Stimulated activated naive CD8-positive, alpha-beta T cell treated with anti-CD3 and anti-CD28 coated beads, Interleukin-15, Interleukin-2, amounts not matched to agents 100 U/mL and 50 U/mL, for 24 hours (primary cell): ENCODE measurements at places on chromosomes 4 and X.

- peak; percentile 22 for DNase-seq
Measured at GRCh38 chr4:88818631-88819470, 121.2 kb upstream of the NAP1L5 start.

DNA sequence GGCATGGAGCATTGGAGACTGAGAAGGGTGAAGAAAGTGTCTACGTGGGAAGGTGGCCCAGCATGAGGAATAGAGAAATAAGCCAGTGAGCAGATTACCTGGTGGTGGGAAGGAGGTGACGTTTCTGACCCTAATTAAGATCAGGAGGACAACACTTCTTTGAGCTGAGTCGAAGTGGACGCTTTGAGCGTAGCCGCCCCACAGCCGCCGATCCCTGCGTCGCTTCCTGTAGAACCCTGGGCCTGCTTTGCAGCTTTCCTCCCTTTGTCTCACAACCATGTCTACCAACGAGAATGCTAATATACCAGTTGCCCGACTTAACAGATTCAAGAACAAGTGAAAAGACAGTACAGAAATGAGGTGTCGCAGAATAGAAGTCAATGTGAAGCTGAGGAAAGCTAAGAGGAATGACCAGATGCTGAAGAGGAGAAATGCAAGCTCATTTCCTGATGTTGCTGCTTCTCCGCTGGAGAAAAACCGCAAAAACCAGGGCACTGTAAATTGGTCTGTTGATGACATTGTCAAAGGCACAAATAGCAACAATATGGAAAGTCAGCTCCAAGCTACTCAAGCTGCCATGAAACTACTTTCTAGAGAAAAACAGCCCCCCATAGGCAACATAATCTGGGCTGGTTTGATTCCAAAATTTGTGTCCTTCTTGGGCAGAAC is 6.4 kb upstream of the ANTXR2 start:
- DNase-seq, result no peak

DNA sequence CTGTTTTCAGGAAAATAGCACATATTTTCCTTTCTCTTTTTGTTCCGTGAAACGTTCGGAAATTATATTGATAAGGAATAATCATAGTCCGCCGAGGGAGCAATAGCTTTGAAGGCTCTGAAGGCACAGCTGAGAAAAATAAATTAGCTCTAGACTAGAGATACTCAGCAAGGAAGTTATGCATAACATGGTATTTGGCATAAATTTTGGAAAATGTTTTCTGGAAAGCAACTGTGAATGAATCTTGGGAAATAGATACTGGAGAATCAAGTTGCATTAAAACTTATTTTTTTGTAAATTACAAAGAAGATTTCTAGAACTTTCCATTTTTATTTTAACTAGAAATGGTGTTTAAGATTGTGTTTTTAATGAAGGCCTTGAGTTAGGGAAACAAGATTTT is 92.4 kb downstream of the HPRT1 start:
- DNase-seq, result no peak

- no peak for DNase-seq
Measured at GRCh38 chr4:25358515-25359275, 18.4 kb upstream of the ANAPC4 start.

DNA sequence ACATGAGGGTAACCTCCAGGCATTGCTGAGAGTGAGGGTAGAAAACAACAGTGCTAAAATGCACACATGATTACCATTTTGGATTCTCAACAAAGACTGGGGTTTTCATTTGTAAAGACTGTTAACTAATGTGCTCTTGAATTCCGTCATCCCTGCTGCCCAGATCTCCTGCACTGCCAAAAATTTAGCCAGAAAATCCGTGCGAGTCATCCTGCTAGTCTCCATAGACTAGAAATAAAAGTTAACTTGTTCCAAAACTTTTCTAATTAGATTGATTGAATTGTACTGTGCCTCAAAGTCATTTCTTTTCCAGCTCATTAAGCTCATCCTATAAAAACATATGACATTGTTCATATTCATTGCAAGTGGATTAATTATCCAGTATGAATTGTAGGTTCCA is 99.8 kb downstream of the ARSF start:
- no peak for DNase-seq

GRCh38 chrX:132508834-132509233 is 20.0 kb upstream of the MBNL3 start:
- no peak for DNase-seq

- DNase-seq, result no peak
Measured at GRCh38 chrX:40091691-40092421, 5.9 kb downstream of the BCOR start.

- DNase-seq, result no peak
Measured at GRCh38 chrX:31547416-31547815, 475.6 kb upstream of the FTHL17 start.
